GM23248 (cell line): ENCODE measurements at places on chromosomes 5 and 9. TPM values are rescaled to one million over a fixed set of nuclear protein-coding genes. Genes with fewer than 3 reads are reported as not detected.

GRCh38 chr9:96638606-96639364 lies 16.3 kb downstream of the PRXL2C start:
- no peak overlapping the region for H3K4me3 ChIP-seq
- no peaks in the 10 kb centered on the region for H3K36me3 ChIP-seq
- DNase-seq = peak; percentile 38
- H3K4me1 ChIP-seq = peaks cover 11% of the 10 kb centered on the region; the same call in 1 of the 2 replicates
- no peaks in the 10 kb centered on the region for H3K27me3 ChIP-seq
- no peak overlapping the region for H3K27ac ChIP-seq

Gene ZNF883
- total RNA-seq = 6.2 and 6.6 TPM in 2 replicates

Gene DRD1
- not detected in 2 replicates for total RNA-seq

GRCh38 chr5:109318455-109319108 lies 91.2 kb downstream of the PJA2 start:
- H3K27ac ChIP-seq = no peak overlapping the region
- H3K36me3 ChIP-seq = no peaks in the 10 kb centered on the region
- no peak overlapping the region for H3K4me3 ChIP-seq

Gene LIX1
- total RNA-seq = not detected in 2 replicates

Gene AQP3
- not detected in 2 replicates for total RNA-seq
